Foreskin keratinocyte (primary cell): ENCODE measurements at places on chromosomes 11 and 22. TPM values are rescaled to one million over a fixed set of nuclear protein-coding genes. Genes with fewer than 3 reads are reported as not detected.

TRIM29 gene
- 177 and 190 TPM in 2 replicates for total RNA-seq

LGALS12 gene
- not detected in 2 replicates for total RNA-seq

BLID gene
- 0.78 TPM in 2 replicates for total RNA-seq

- peak; percentile 9 for DNase-seq
Observed at GRCh38 chr11:10770626-10771254, 19.7 kb downstream of the CTR9 start.

- no peak for DNase-seq
Observed at GRCh38 chr11:112889446-112889845, 71.8 kb upstream of the NCAM1 start.
